ENCODE measurements at places on chromosomes 2 and 18. TPM values are rescaled to one million over a fixed set of nuclear protein-coding genes. Genes with fewer than 3 reads are reported as not detected.

FEV gene
- 51.1 TPM for total RNA-seq

ADD2 gene
- total RNA-seq: 5.0 TPM

LONRF2 gene
- 8.9 TPM for total RNA-seq

AOX1 gene
- total RNA-seq: 6.4 TPM

COBLL1 gene
- 32.1 TPM for total RNA-seq

DNA sequence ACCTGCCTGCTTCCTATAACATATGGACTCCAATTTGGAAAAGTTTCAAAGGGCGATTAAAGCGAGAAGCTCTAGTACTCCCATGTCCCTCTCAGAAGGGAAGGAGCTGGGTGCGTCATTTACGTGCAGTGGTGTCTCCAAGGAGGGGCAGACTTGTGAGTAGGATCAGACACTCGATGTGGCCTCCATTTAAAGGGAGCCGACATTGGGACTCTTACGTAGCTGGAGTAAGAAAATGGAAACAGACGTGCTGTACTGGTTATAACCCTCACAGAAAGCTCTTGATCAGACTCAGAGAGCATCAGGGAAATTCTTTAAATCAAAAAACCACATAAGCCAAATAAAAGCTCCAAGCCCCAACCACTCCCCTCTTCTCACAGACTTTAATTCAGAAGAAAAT is 198.5 kb downstream of the KLHL29 start:
- no peak overlapping the region for H3K4me3 ChIP-seq
- H3K27ac ChIP-seq: no peak overlapping the region
- H3K36me3 ChIP-seq: peaks cover 4% of the 10 kb centered on the region

DNA sequence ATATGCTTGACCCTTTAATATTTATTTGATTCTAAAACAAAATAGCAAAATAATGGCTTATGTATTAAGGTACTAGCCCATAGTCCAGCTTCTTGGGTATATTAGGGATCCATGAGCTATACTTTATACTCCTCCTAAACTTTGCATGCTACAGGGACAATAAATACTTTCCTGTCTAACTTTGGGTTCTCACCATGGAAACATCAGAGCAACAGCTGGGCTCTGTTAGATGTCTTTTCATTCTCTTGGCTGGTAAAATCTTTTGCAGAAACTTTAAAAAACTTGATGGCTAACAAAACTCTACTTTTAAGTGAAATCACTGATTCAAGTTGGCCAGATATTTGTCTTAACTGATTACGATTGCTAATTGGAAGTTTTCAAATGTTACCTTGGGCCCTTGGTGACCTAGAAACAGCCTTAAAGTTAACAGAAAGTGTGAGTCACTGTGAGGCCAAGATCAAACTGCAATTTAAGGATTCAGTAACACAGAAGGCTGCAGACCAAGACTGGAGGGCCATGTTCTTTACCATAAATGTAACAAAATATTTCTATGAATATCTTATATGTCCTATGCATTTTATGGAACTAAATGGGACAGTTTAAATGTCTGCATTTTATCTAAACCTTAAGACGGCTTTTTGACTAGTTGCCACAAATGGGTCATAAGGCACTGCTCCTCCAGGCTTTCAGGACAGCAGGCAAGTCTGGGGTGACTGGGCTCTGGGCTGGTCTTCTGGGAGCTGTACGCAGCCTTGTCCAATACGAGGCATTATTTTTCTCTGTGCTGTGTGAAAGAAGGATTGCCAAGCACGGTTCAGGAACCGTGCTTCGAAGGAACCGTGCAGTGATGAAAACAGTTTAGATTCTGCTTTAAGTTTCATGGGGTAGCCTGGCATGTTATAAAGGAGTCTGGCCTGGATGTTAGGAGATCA is 188.5 kb downstream of the TPGS2 start:
- H3K4me1 ChIP-seq: peaks cover 3% of the 10 kb centered on the region
- no peak overlapping the region for H3K4me3 ChIP-seq
- H3K27ac ChIP-seq: no peak overlapping the region
- DNase-seq: no peak

DNA sequence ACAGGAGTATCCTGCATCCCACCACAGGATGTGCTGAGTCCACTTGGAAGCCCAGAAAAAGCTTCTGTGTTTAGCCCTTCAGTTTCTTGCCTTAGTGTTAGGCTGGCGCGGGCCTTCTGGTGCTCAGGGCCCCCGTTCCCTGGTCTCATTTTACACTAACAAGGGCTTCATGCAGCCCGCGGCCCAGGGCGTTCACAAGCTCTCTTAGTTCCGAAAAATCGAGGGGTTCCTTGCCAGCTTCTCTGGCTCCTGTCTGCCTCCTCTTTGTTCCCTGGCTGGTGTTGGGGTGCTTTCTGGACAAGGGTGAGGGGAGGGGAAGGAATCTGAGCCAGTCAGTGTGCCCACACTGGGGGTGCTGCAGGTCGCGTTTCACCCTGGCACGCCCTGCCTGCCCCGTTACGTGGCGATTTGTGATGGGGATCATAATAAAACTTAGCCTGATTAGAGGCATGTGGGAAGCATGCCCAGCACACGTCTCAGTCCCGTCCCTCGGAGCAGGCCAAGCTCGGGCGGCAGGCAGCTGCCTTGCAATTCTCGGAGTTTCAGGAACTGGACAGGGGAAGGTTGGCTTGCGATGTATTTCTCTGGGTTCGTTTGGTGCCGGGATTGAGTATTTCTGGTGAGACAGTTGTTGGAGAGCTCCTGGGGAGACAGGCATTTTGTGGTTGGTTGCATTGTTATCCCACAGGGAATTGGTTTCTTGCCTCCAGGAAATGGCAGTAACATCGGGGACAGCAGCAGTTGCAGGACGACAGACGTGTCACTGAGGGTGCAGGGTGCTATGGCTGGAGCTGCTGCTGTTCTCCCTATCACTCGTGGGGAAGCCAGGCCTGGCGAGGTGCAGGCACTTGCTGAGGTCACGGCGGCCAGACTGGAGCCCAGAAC is 22.9 kb downstream of the SH3BP4 start:
- H3K4me3 ChIP-seq: no peak overlapping the region
- H3K36me3 ChIP-seq: peaks cover 39% of the 10 kb centered on the region
- H3K27ac ChIP-seq: peak overlapping the region; percentile 68
- H3K27me3 ChIP-seq: no peaks in the 10 kb centered on the region

DNA sequence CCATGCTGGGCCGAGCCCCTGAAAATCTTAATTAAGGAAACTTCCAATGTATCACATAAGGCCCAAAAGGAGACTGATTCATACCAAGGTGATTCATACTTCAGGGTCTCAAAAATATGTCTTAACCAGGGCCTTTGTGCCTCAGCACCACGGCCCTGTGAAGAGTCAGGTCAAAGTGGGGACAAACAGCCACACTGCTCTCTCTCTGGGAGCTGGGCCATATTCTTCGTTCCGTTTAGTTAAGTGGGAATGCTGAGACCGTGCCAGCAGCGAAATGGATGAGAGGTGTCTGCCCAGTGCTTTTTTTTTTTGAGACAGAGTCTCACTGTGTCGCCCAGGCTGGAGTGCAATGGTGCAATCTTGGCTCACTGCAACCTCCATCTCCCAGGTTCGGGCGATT is 9.3 kb upstream of the PTMA start:
- DNase-seq: no peak
- H3K27me3 ChIP-seq: no peaks in the 10 kb centered on the region
- no peak overlapping the region for H3K4me3 ChIP-seq
- no peaks in the 10 kb centered on the region for H3K36me3 ChIP-seq
- H3K4me1 ChIP-seq: peaks cover 8% of the 10 kb centered on the region

- DNase-seq: no peak
- peaks cover 79% of the 10 kb centered on the region for H3K27me3 ChIP-seq
- H3K36me3 ChIP-seq: no peaks in the 10 kb centered on the region
- H3K4me3 ChIP-seq: peak overlapping the region; percentile 88
Measured at GRCh38 chr2:102618452-102619413, 620 bp upstream of the SLC9A2 start.

DNA sequence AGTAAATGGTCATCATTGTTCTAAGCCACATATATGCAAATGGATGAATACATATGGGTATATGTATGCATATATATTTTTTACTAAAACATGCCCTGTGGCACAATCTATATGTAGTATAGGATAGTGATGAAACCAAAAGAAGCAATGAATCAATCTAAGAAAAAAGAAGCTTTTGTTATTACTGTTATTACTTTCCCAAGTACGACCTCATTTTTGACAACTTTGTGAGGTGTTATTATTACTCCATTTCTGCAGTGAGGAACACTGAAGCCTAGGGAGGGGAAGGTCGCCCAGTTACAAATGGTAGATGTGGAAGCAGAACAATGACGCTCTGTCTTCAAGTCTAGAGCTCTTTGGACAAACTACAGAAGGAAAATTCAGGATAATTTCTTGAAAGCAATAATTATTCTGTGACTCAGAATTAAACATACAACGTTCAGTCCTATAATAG is 38.3 kb downstream of the STAT4 start:
- peaks cover 8% of the 10 kb centered on the region for H3K27me3 ChIP-seq
- no peak overlapping the region for H3K27ac ChIP-seq
- no peaks in the 10 kb centered on the region for H3K36me3 ChIP-seq
- DNase-seq: no peak

DNA sequence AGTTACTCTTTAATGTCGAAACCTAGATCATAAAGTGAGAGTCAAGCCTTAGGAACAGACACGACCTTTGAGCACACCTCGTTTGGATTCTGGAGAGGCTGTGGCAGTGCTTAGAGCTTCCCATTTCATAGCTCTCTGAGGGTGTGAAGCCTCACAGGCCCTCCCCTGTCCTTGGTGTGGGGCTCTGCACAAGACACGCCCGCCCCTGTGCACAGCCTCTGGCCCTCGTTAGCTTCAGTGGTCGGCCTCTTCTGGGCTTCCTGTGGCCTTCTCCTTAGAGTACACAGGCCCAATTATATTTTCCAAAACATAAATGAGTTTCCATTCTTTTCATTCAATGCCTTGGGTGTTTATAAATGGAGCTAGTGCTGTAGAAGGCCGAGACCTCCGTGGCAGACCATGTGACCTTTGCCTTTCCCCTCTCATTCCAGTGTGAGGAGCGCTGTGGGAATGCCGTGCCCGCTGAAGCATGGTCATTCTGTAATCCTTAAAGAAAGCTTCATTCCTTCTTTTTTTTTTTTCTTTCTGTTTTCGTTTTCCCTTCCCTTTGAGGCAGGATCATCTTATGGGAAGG is 208.6 kb downstream of the DCDC2C start:
- H3K27me3 ChIP-seq: no peaks in the 10 kb centered on the region
- H3K27ac ChIP-seq: no peak overlapping the region
- no peak overlapping the region for H3K4me3 ChIP-seq
- H3K36me3 ChIP-seq: no peaks in the 10 kb centered on the region

- no peak for DNase-seq
- H3K36me3 ChIP-seq: peaks cover 8% of the 10 kb centered on the region
- no peak overlapping the region for H3K27ac ChIP-seq
- H3K4me3 ChIP-seq: no peak overlapping the region
- peaks cover 4% of the 10 kb centered on the region for H3K4me1 ChIP-seq
Measured at GRCh38 chr2:31859959-31860358, 150.8 kb downstream of the MEMO1 start.

GRCh38 chr18:63890950-63891304 is 3.4 kb downstream of the SERPINB2 start:
- H3K27me3 ChIP-seq: peaks cover 8% of the 10 kb centered on the region
- H3K4me3 ChIP-seq: peak overlapping the region; percentile 41
- DNase-seq: no peak
- H3K4me1 ChIP-seq: peaks cover 4% of the 10 kb centered on the region

GRCh38 chr2:240227538-240228428 is 87.3 kb upstream of the OTOS start:
- DNase-seq: no peak
- no peaks in the 10 kb centered on the region for H3K36me3 ChIP-seq
- no peak overlapping the region for H3K27ac ChIP-seq
- peaks cover 9% of the 10 kb centered on the region for H3K27me3 ChIP-seq

DNA sequence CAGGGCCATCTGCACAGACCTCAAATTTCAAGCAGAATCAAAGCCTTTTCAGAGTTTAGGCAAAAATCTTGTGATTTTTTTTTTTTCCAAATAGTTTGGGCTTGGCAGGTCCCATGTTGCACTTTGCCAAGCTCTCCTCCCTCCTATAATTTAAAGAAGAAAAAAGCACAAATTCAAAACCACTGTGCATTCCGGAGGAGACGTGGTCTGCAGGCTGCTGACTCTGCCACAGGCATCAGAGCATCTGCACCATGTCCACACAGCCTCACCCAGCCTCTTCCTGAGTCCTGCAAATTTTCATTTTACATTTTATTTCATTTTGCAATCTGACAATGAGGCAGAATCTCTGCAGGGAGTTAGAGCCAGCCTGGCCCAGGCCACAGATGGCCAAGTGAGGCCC is 15.7 kb upstream of the GPC1 start:
- no peak overlapping the region for H3K27ac ChIP-seq
- no peak for DNase-seq
- H3K27me3 ChIP-seq: no peaks in the 10 kb centered on the region
- H3K4me3 ChIP-seq: no peak overlapping the region

DNA sequence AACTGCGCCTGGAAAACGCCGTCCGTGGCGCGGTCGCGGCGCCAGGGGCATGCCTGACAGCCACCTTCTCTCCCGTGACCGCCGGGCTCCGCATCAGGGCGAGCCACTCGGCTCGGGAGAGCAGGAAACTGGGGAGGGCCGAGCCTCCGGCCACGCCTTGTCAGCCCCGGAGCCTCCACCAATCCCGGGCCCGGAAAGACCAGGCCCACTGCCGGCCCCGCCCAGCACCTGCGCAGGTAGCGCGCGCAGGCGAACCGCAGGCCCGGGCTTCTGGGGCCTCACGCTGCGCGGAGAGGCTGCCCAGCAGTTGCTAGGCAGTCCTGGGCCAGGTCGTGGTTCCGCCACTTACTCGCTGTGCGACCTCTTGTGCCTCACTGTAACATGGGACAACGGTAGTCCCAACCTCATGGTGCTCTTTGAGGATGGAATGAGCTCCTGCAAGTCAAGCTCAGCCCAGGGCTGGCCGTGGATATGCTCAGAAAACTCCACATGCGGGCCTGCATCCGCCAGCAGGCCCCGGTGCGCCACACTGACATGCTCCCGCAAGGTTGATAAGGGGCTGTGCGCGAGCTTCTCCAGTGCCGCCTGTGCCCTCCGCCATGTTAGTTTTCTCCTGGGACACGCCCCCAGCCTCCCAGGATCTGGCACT is 97.1 kb downstream of the INHBB start:
- peaks cover 17% of the 10 kb centered on the region for H3K4me1 ChIP-seq
- H3K4me3 ChIP-seq: peak overlapping the region; percentile 91
- peaks cover 52% of the 10 kb centered on the region for H3K27me3 ChIP-seq
- H3K36me3 ChIP-seq: no peaks in the 10 kb centered on the region
- no peak for DNase-seq

DNA sequence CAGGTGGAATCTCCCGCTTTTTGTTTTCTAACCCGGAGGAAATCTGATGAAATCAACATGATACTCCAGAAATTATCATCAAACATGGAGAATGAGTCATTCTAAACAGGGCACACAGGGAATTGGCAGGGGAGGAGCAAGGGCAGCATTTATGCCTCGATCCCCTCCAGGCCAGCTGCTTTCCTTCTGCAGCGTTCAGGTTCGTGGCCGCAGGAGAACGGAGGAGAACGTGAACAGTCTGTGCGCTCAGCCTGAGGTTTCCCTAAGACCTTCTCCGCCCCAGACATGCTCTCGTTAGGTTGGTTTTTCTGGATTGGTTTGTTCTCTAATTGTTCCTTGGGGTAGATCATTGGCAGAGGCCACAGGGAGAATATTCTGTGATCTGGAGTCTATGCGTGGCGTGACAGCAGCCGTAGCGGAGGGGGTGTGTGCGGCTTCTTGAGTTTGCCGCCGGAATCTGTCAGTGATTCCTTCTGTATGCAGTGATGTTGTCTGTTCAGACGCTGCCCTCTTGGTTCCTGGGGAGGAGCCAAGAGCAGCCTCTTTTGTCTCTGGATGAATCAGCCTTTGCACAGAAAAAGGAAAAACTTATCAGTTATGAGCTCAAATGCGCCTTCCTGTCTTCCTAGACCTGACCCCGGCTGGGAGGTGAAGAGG is 75.9 kb downstream of the SH3BP4 start:
- H3K4me1 ChIP-seq: peaks cover 51% of the 10 kb centered on the region
- H3K27me3 ChIP-seq: no peaks in the 10 kb centered on the region
- peak overlapping the region; percentile 50 for H3K4me3 ChIP-seq
- DNase-seq: no peak

Data from type B pancreatic cell (in vitro differentiated cells).